ENCODE measurements at places on chromosomes 12 and 14.

- DNase-seq = no peak
Observed at GRCh38 chr14:35883677-35884293, 57.6 kb downstream of the BRMS1L start.

GRCh38 chr12:69630191-69630590, 19.5 kb upstream of the LRRC10 start:
- no peak for DNase-seq

GRCh38 chr12:95622879-95623278, 71.6 kb upstream of the USP44 start:
- no peak for DNase-seq

DNA sequence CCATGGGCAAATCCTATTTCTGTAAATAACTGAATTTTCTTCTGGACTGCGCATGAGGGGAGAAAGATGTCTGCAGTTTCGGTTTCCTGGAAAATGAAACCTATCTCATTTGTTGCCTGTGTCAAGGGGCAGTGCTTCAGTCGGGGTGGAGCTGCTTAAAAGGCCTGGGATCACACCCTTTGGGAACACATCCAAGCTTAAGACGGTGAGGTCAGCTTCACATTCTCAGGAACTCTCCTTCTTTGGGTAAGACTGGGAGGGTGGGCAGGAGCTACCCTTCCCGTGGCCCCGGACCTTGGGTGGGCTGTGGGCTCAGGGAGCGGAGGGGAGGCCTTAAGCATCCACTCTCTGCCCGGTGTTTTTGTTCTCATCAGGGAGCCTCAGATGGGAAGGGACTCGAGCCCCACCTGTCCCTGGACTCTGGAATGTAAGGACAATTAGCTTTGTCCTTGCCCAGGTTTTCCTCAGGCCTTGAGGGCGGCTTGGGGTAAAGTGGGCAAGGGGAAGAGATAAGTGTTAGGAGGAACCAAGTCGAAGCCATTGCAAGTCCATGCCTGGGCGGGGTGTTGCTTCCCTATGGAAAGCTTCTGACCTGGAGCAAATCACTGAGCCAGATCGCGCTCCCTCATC, at the start of gene IFI27:
Gene IFI27, plus strand, starts transcription at position 185 of the 630 bp plus-strand sequence.
- DNase-seq = no peak

DNA sequence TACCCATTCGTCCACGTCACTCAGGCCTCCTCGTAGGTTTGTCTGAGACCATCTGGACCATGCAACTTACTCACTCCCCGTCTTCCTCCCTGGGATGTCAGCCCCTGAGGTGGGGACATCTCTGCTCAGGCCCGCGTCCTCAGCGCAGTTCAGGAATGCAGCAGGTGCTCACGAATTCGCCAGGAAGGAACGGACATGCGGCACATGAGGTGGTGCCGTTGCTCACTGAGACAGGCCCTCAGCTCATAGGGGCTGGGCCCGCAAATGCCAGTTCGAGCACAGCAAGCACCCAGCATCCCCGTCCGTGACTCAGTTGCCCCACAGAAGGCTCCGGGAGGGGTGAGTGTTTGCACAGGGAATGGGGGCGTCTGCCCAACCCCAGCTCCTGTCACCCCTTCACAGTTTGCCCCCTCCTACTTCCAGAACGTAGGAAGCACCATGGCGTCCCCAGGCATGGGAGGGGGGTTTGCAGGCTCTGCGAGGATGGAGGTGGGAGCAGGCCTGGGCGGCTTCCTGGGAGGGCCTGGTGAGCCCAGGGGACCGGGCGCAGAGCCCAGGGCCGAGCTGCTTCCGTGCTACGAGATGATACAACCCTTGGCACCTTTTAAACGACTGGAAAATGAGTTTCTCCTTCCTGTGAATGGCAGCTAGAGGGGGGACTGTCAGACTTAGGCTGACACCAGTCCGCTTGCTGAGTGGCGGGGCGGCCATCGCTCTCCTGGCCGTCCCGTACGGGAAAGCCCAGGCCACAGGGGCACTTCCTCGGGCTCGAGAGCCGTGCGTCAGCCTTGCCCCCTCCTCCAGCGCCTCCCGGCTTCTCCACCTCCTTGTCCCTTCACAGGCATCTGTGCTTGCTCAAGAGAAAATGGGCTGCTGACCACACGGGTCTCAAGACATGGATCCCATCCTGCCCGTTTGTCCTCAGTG, 6.9 kb downstream of the GALNT9 start:
- no peak for DNase-seq

- DNase-seq = no peak
Observed at GRCh38 chr14:37601865-37602264, 6.4 kb downstream of the TTC6 start.

GRCh38 chr12:62584619-62585018, 118.0 kb downstream of the MON2 start:
- DNase-seq = no peak

- DNase-seq = no peak
Observed at GRCh38 chr12:78324234-78324633, 493.5 kb downstream of the NAV3 start.

DNA sequence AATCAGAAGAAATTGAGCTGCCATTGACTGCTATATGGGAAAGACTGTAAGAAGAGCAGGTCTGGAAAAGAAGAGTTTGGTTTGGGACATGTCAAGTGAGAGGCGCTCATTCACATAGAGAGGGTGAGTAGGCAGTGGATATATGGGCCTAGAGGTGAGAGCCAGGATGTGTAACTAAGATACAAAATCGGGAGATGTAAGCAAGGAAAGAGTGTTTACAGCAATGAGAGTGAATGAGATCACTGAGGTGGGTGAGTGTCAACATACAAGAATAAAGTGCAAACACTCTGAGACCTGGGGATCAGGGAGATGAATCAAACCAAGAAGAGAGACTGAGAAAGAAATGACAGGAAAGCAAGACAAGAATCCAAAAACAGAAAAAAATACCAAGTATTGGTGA, 58.0 kb upstream of the RTRAF start:
- DNase-seq = no peak

GRCh38 chr14:41457393-41457792, 149.3 kb upstream of the LRFN5 start:
- DNase-seq = no peak

GRCh38 chr14:41604721-41605531, 1.8 kb upstream of the LRFN5 start:
- DNase-seq = no peak

DNA sequence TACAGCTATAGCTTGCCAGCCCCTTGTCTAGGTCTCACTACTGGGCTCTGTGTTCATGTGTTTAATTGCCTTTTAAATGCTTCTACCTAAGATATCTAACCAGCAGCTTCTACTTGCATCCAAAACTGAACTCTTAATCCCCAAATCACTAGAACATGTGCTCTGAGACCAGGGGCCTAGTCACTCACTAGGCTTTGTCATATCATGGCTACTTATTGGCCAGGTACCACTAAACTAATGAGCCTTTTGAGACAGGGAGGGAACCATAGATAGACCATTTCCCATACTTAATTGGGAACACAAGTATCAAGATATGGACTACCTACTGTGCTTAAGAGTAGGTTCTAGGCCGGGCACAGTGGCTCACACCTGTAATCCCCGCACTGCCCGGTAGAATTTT, 6.5 kb downstream of the HSP90B1 start:
- DNase-seq = no peak

- no peak for DNase-seq
Observed at GRCh38 chr12:122350141-122350848, 72.2 kb downstream of the CLIP1 start.

DNA sequence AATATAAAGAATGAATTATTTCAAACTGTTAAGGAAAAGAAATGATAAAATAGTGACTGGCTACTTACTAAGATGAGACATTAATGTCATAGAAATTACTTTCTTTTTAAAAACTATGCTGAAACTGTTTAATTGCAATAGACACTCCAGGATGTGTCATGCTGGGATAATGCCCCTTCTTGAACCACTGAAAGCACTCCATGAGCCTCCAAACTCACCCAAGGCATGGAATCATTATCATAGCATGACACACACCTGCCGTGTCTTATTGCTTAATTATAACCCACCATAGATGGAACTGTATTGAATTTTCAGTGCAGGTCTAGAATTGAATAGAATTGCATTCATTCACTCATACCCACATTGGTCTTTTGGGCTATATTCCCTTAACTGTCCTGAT, 4.3 kb downstream of the MBIP start:
- no peak for DNase-seq

- DNase-seq = no peak
Observed at GRCh38 chr12:20220339-20220738, 148.0 kb upstream of the PDE3A start.

DNA sequence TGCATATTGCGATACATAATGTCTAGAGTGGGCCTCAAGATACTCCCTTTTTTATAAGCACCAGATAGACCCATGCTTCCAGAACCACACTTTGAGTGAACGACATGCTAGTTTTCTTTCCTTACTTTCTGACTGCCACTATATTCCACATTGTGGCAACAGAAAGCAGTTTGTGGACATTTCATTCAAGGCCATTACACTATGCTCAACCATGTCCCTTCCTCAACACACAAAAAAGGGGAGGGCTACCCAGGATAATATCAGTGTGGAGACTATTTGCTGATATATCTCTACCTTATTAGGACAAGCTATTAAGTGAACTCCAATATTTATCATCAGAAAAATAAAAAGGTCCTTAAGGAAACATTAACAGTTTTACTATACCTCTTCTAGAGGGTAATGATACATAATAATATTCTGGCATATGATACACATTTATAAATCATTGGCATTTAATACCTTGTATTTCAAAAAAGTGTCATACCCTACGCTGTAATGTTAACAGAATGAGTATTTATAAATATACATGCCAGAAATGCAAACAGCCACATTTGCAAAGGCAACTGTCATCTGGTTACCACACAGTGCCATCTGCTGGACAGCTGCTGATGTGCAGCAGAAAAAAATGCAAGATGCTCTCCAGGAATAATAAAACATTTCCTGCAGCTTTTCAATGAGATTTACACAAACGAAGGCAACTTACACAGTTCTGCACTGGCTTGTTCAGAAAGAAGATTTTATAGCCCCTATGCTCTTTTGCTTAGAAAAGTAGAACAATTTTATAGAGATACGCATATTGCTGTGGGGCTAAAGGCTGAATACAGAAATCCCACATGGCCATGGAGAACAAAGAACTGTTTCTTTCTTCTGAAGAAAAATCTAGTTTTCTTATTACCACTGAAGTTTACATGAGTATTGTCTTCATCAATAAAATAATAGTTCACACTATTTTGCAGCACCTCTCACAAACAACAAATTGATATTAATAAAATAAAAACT, 182.2 kb upstream of the GRIP1 start:
- DNase-seq = peak; percentile 34

- no peak for DNase-seq
Observed at GRCh38 chr12:55797550-55797949, 20.0 kb downstream of the SARNP start.

GRCh38 chr14:33811721-33812120, 139.2 kb downstream of the EGLN3 start:
- no peak for DNase-seq

DNA sequence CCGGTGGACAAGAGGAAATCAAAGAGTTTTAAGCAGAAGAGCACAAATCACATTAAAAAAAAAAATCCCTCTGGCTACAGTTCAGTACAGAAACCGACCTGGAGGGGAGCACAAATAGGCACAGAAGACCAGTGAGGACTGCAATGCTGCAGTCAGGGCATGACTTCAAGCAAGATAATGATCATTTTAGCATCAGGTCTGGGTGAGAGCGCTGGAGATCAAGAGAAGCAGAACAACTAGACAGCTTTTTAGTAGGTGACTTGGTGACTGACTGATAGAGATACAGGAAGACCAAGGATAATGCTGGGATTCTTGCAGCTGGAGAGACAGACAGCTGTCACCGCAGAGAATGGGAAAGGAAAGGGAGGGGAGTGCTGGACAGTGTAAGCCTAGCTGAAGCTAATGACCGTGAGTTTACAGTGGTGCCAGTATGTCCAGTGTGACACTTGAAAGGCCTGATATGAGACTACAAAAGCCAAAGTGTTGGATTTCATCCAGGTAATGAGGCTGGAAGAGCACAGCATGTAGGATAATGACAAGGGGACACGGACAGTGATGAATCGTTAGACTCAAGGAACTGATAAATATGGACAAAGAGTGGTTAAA, 5.6 kb downstream of the NFYB start:
- DNase-seq = no peak

DNA sequence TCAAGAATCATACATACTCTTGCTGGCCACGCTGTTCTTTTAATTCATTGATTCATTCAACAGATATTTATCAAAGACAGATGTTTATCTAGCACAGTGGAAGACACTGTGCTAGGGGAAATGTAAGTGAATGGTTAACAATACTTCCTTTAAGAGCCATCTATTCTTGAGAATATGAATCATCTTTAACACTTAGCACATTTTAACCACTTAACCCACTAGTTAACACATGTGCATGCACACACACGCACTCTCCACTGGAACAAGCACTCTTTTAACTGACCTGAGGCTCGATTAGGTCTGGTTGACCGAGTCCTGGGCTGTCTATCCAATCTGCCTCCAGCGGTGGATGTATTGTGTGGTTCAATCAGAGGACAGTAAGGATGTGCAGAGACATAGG, 34.6 kb downstream of the LMNTD1 start:
- no peak for DNase-seq

DNA sequence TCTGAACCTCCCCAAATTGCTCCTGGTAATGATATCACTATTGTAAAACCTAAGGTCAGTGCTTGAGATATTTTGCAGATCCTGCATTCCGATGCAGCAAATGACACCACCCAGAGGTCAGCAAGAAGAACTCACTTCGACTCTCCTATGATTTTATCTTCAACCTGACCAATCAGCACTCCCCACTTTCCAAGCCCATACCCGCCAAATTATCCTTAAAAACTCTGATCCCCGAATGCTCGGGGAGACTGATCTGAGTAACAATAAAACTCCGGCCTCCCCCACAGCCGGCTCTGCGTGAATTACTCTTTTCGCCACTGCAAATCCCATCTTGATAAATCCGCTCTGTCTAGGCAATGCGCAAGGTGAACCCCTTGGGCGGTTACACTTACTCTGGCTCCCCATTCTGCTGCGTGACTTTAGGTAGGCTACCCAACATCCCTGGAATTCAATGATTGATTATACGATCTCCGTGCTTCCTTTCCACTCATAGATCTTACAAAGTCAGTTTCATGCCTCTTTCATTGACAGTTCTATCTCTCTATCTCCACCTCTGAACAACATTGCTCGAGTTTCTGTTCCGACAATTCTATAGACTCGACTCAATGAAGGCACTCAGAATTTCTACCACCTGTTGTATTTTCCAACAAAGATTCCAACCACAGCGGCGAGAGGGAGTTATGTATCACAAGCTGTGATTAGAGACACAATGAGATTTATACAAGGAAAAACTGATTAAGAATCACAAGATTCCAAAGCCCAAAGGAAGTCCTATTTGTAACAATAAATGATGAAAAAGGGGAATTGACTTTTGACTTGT, 939 bp downstream of the NPC2 start:
- no peak for DNase-seq

DNA sequence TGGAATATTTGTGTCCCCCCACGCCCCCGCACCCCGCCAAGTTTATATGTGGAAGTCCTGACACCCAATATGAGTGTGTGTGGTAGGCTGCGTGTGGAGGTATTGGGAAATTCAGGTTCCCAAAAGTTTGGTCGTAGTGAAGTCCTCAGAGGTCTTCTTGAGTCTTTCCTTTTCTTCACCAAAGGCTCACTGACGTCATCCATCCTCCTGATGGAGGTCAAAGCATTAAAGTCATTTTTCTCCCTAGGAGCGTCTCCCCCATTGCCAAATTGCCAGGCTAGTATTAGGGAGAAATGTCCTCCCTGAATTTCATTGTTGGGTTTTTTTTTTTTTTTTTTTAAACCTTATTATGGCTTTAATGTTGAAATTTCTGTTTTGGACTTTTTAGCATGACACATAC, 113.7 kb downstream of the RGS6 start:
- DNase-seq = no peak
